ENCODE measurements at places on chromosomes 5 and 9.

DNA sequence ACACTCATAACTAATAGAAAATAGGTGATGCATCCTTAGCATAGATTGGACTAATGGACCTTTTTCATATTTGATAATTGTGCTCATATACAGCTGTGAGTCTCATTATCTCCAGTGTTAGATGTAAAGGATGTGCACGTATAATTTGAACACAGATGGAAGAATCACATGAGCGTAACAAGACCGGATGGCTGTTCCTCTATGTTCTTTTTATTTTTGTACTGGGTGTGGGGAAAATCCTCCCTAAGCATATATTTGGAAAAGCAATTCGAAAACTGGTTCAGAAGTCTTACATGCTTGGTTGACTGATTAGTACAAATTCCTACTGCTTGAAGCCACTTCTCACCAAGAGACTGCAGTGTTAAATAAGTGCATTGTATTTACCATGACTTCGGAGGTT, 230.2 kb downstream of the AOPEP start:
- no peak for DNase-seq
- no peaks in the 10 kb centered on the region for H3K27me3 ChIP-seq
- H3K4me1 ChIP-seq = no peaks in the 10 kb centered on the region
- no peaks in the 10 kb centered on the region for H3K36me3 ChIP-seq

- H3K27me3 ChIP-seq = no peaks in the 10 kb centered on the region
- H3K4me1 ChIP-seq = no peaks in the 10 kb centered on the region
- H3K36me3 ChIP-seq = no peaks in the 10 kb centered on the region
- no peak overlapping the region for H3K4me3 ChIP-seq
Measured at GRCh38 chr5:38596981-38597380, 40.5 kb upstream of the LIFR start.

GRCh38 chr5:119032656-119033055, 38.2 kb upstream of the DMXL1 start:
- H3K4me1 ChIP-seq = no peaks in the 10 kb centered on the region
- H3K36me3 ChIP-seq = no peaks in the 10 kb centered on the region
- no peak for DNase-seq

DNA sequence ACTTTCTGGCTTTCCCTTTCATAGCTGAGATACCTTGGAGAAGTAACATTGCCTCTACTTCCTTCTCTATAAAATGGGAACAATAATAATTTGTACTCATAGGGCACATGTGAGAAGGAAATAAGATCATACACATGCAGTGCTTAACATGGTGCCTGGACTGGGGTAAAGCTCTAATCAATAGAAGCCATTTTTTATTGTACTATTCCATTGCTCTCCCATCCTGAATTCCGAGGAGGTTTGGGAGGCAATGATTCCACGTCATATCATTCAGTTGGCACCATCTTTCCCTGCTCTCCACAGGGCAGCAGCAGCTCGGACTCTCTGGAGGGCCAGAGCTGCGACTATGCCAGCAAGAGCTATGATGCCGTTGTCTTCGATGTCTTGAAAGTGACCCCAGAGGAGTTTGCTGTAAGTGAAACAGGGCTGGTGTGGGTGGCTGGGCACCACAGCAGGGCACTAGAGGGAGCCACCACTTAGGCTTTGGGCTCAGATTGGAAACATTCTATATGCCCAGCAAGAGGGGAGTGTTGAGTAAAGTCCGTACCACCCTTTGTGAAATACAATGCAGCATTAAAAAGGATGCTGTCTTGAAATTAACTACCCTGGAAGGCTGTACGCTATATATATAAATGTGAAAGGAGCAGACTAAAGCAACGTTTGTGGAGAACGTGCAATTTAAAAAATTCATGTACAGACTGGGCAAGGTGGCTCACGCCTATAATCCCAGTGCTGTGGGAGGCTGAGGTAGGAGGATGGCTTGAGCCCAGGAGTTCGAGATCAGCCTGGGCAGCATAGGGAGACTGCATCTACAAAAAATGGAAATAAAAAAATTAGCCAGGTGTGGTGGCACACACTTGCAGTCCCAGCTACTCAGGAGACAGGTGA, 51.2 kb downstream of the RALGPS1 start:
- DNase-seq = no peak
- no peaks in the 10 kb centered on the region for H3K4me1 ChIP-seq
- no peaks in the 10 kb centered on the region for H3K27me3 ChIP-seq

- H3K27me3 ChIP-seq = no peaks in the 10 kb centered on the region
- H3K4me3 ChIP-seq = no peak overlapping the region
- no peak for DNase-seq
- no peaks in the 10 kb centered on the region for H3K4me1 ChIP-seq
Measured at GRCh38 chr9:38694676-38695075, 25.3 kb downstream of the FAM240B start.

GRCh38 chr9:70802758-70803436, 318.5 kb downstream of the TRPM3 start:
- no peaks in the 10 kb centered on the region for H3K27me3 ChIP-seq
- DNase-seq = no peak
- no peak overlapping the region for H3K27ac ChIP-seq
- H3K36me3 ChIP-seq = no peaks in the 10 kb centered on the region

DNA sequence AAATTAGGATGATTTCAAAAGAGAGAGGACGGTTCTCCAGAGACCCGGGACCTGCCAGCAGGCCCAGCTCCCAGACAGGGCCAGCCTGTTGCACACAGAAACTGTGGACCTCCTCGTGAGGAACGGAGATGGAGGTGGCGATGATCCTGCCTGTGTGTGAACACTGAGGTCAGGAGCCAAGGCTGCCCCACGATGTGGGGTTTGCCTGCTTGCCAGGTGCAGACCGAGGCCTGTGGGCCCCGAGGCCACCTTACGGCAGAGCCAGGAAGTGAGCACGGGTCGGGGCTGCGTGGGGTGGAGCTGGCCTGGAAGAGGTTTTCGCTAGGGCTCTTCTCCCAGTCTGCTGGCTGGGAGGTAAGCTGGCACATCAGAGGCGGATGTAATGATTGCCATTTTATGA, 4.3 kb downstream of the FAM163B start:
- no peaks in the 10 kb centered on the region for H3K4me1 ChIP-seq
- H3K27ac ChIP-seq = no peak overlapping the region
- no peak for DNase-seq
- H3K4me3 ChIP-seq = no peak overlapping the region
- H3K27me3 ChIP-seq = peaks cover 2% of the 10 kb centered on the region
- no peaks in the 10 kb centered on the region for H3K36me3 ChIP-seq

DNA sequence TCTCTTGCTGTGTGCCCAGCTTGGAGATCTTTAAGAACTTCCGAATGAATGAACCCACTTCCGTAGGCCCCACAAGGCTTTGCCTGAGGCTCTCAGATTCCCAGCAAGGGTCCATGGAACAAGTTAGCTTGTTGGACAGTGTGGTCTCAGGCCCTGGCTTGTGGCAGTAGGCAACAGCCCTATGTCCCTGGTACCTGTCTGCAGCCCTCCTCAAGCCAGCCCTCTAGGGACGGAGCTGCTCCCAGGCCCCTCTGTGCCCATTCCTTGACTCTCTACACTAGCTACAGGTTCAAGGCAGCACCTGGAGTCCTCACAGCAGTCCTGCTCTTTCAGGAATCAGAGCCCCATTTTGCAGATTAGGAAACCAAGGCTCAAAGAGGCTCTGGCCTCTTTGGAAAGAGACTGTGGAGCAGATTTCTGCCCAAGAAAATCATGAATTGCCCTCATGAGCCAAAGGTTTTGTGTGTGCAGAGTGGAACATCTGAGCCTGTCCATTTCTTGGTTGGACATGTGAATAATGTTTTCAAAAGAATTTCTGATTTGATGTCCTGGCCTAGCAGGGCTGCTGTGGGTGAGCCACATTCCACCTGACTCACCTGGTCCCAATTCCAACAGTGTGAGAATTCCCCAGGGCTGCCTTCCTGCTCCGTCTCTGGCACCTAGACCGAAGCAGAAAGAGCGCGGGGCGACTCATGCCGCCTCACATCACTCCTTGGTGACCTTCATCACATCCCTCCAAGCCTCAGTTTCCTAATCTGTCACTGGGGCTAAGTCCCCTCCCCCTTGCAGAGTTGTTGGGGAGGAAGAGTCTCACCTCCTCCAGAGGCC, 131.7 kb downstream of the BARX1 start:
- H3K4me3 ChIP-seq = no peak overlapping the region
- H3K27ac ChIP-seq = no peak overlapping the region
- no peak for DNase-seq
- no peaks in the 10 kb centered on the region for H3K36me3 ChIP-seq
- peaks cover 49% of the 10 kb centered on the region for H3K27me3 ChIP-seq

DNA sequence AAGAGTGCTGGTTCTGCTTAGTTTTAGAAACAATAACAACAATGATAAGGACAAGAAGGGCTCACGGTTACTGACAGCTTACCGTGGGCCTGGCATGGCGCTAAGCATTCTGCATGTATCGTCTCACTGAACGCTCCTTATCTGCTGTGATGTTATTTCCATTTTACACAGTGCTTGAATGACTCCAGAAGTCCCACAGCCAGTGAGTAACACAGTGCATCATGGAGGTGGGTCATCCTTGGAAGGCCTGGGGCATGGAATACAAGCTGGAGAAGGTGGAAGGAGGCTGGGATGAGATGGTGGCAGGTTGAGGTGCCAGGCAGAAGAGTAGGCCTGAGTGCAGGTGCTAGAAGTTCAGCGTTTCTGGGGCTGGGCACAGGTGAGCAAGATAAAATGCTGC, 36.5 kb upstream of the FAT2 start:
- no peaks in the 10 kb centered on the region for H3K27me3 ChIP-seq
- H3K36me3 ChIP-seq = no peaks in the 10 kb centered on the region
- H3K4me1 ChIP-seq = no peaks in the 10 kb centered on the region
- peak overlapping the region; percentile 52 for H3K27ac ChIP-seq
- DNase-seq = no peak
- no peak overlapping the region for H3K4me3 ChIP-seq

GRCh38 chr5:115330830-115331229, 34.4 kb upstream of the CCDC112 start:
- no peak overlapping the region for H3K4me3 ChIP-seq
- no peaks in the 10 kb centered on the region for H3K36me3 ChIP-seq
- no peaks in the 10 kb centered on the region for H3K27me3 ChIP-seq
- no peaks in the 10 kb centered on the region for H3K4me1 ChIP-seq
- H3K27ac ChIP-seq = no peak overlapping the region
- DNase-seq = no peak

- no peaks in the 10 kb centered on the region for H3K36me3 ChIP-seq
- no peak overlapping the region for H3K27ac ChIP-seq
- no peak overlapping the region for H3K4me3 ChIP-seq
- H3K27me3 ChIP-seq = no peaks in the 10 kb centered on the region
Measured at GRCh38 chr5:163306421-163306820, 131.0 kb upstream of the CCNG1 start.

DNA sequence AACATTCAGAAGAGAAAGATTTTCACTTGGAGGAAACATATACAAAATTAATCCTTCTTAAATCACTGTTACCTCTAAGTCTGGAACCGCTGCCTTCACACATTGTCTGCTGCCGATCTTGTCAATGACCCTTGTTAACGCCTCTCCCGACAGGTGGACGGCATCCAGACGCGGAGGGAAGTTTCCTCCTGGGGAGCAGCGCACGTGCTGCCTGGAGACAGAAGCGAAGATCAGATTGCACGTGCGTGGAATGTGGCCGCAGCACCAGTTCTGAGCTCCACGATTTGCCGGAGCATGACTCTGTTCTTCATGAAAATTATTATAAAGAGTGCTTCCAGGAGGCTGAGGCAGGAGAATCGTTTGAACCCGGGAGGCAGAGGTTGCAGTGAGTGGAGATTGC, 183.6 kb upstream of the IRX4 start:
- DNase-seq = no peak
- no peaks in the 10 kb centered on the region for H3K36me3 ChIP-seq
- no peak overlapping the region for H3K27ac ChIP-seq
- no peaks in the 10 kb centered on the region for H3K27me3 ChIP-seq
- H3K4me3 ChIP-seq = no peak overlapping the region
- no peaks in the 10 kb centered on the region for H3K4me1 ChIP-seq

DNA sequence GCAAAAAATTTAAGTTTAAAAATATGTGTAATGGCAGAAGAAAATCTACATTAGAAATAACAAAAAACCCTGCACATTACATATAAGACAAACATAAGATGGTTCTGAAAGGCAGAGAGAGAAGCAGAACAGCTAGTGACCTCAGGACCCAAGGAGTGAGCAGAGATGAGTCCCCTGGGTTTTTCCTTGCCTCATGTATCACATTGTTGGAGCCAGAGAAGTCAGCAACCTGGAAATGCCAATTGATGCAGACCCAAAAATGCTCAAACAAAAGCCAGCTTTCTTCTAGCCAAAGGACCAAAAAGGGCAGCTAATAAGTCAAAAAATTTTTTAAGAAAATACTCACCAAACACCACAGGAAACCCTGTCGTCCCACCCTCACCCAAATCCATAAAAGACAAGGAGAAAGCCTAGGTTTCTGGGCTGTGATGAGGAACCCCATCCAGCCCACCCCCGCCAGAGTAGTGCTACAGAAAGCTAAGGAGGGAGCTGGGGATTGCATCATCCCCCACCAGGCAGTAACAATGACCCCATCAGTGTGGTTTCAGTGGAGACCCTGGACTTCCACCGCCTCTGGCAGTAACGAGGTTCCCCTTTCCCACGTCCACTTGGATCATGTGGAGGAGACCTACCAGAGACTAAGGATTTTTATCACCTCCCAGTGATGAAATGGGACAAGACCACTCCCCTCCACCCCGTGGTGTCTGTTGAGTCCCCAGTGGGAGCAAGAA, 17.6 kb downstream of the DENND1A start:
- no peak overlapping the region for H3K27ac ChIP-seq
- H3K4me1 ChIP-seq = no peaks in the 10 kb centered on the region
- DNase-seq = no peak
- no peaks in the 10 kb centered on the region for H3K27me3 ChIP-seq
- no peaks in the 10 kb centered on the region for H3K36me3 ChIP-seq

DNA sequence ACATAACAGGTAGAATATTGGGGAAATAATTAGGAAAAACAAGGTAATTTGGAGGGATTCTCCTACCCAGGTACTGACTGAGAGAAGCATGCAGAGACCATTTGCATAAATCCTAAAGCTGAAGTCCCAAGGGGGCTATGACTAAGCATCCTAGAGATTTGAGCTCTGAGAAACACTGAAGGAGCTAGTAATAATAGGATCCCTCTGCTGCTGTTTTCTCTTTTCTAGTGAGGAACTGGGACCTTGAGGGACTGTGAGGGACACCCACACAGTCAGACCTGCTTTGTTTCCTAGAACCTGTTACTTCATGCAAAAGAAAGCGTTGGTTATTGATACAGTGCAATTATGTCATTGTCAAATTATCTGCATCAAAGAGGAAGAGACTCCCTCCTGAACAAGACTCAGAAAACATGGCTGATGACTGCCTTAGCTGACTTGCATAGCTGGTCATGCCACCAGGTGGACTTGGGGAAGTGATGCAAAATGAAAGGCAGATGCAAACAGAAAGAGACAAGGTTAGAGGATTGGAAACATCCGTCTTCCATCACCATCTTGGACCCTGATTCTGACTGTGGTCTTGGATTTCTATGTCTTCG, 335.4 kb downstream of the NTRK2 start:
- H3K36me3 ChIP-seq = no peaks in the 10 kb centered on the region
- DNase-seq = no peak
- H3K27me3 ChIP-seq = no peaks in the 10 kb centered on the region
- H3K4me3 ChIP-seq = no peak overlapping the region
- no peak overlapping the region for H3K27ac ChIP-seq
